Keratinocyte (primary cell): ENCODE measurements at places on chromosomes 11 and 22.

- DNase-seq, result peak; percentile 26
These were observed 32.4 kb upstream of the NAV2 start for GRCh38 chr11:19679952-19680828.

GRCh38 chr22:31857247-31857646 is 87.1 kb upstream of the YWHAH start:
- no peak for DNase-seq

- DNase-seq, result no peak
These were observed 42.0 kb downstream of the CECR2 start for GRCh38 chr22:17411213-17411612.

GRCh38 chr11:90635886-90636285 is 413.0 kb upstream of the CHORDC1 start:
- DNase-seq, result no peak
